COR-L47 (cell line): ENCODE measurements at places on chromosomes 5 and 9.
A peak's percentile ranks its signal among the peaks of the same experiment; 100 is the strongest.

- no peak for DNase-seq
Observed at GRCh38 chr5:52481201-52481600, 306.5 kb upstream of the ITGA1 start.

DNA sequence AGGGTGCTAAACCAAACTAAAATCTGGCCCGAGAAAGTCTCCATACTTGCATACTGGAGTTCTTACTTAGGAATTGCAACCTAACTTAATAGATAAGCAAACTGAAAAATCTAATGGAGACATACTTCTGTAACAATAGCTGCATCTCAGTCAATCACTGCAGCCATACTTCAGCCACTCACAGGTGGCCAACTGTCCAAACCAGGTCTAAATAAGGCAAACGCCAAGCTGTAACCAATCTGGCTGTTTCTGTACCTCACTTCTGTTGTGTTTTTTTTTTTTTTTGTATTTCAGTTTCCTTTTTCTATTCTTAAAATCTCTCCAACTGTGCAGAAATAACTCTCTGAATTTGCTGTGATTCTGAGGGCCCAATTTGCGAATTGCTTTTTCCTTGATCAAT lies 4.4 kb upstream of the NDUFB6 start:
- no peak for DNase-seq

DNA sequence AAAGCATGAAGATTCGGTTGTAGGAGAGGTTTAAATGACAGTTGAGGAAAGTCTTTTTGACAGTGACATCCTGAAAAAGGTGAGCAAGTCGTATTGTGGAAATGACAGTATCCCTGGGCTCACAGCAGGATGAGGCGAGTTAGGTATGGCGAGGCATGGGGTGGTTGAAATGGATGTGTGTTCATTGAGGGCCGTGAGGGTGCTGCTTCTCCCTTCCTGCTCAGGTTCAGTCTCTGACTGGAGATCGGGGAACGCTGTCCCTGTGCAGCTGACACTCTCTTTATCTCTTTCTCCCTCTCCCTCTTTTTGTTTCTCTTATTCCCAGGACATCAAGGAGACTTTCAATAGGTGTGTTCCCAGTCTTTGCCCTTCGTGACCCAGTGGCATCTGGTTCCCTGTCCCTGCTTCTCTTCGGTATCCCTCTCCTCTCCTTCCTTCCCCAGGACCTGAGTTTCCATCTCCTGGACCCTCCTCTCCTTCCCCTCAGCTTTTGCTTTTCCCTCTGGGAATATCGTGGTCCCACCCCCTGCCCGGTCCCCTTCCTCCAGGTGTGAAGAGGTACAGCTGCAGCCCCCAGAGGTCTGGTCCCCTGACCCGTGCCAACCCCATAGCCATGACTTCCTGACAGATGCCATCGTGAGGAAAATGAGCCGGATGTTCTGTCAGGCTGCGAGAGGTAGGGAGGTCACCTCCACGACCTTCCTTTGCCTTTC lies 10.2 kb downstream of the TRIM41 start:
- no peak for DNase-seq

DNA sequence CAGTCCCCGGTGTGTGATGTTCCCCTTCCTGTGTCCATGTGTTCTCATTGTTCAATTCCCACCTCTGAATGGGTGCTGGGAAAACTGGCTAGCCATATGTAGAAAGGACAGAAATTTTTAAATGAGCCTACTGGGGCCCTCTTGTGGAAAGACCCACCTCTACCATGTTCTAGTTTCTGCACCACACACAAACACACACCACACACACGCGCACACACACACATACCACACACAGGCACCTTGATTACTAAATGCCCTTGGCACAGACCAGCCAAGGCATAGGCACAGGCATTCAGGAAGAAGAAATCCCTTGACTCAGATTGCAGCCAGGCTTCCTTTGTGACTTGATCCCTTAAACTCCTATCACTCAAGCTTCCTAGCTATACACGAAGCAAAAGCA lies 60.5 kb downstream of the SIL1 start:
- DNase-seq: peak; percentile 52

DNA sequence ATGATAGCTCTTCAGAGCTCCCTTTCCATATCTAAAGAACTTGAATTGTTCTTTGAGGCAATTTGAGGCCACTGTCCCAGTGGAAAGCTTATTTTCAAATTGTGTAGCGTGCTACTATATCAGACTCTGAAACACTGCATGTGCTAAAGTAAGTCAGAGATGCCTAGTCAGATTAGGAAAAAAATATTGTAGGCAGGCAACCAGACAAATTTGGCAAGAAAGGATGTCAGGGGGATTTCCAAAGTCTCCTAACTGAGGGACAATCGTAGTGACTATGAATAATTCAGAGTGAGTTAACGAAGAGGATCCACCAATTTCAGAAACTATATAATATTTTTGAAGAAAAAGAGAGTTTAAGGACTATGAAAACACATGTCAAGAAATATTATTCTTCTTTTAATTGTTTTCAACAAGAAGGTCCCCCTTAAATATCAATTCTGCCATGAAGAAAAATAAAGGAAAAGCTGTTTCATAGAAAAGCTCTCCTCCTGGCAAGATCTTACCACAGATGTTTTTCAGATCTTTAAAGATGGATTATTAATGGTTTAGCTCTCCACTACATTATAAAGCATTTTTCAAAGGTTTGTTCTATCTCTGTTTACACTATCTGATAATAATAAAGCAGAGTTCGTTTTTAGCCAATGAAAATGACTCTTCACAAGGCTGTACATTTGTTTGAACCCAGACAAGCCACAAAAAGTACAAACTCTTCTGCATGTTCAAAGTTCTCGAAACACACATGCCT lies 273.5 kb upstream of the PTGER4 start:
- DNase-seq: no peak

DNA sequence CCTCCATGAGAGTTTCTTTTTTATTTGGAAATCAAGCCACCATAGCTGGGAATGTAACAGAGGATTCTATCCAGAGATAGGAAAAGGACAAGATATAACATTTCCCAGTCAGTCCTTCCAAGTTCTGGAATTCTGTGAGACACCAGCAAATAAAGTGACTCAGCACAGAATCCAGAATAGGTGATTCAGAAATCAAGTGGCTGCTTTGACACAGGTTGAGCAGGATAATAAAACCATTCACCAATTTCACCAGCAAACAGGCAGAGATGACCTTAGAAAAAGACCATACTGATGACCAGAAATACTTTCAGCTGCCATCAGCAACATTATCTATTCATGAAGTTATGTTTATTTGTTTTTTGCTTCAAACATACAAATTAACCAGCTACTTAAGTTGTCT lies 491.5 kb upstream of the TUSC1 start:
- no peak for DNase-seq

DNA sequence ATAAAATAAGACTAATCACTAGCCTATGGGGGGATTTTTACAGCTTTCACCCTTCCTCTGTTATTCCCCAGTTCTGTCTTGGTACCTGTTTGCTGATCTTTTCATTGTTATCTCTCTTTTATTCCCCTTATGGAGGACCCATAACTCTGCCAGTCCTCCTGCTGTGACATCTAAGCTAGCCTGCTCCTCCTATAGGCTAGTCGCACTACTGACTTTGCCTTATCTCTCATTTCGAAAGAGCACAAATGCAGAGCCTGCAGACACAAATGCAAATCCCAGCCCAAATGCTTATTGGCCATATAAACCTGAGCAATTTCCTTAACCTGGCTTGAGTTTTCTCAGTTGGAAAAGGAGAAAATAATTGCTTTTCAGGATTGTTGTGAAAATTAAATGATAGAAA lies 59.1 kb upstream of the CAMK4 start:
- DNase-seq: no peak
